ENCODE measurements at places on chromosomes 1 and 21.

- DNase-seq, result no peak
Measured at GRCh38 chr21:29293495-29293894, 5.2 kb upstream of the BACH1 start.

- no peak for DNase-seq
Measured at GRCh38 chr1:54601730-54602129, 21.6 kb downstream of the FAM151A start.

- no peak for DNase-seq
Measured at GRCh38 chr1:200794506-200795065, 55.9 kb downstream of the CAMSAP2 start.

GRCh38 chr1:186442651-186443375 is 18.1 kb downstream of the PDC start:
- no peak for DNase-seq

GRCh38 chr1:224617410-224618355 is 1.6 kb downstream of the CNIH3 start:
- DNase-seq, result no peak
